ENCODE measurements at places on chromosomes 13 and 19.
A peak's percentile ranks its signal among the peaks of the same experiment; 100 is the strongest.

DNA sequence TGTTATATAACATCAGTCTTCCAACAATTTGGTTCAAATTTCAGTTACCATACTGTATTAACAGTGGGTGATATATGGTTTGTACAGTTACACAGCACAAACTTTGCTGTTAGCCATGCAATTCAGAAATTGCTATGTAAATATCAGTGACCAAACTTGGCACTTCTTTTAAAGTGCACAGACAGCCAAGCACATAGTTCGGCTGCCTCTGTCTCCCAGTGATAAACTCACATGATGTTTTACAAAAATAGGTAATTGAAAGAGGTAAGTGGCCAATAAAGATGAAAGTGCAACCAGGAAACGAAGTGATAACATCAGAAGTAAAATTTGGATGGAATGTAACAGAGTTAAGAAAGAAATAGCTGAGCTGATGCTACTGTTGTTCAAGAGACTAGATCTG is 143.9 kb downstream of the PCDH9 start:
- H3K27ac ChIP-seq: no peak overlapping the region
- H3K27me3 ChIP-seq: no peaks in the 10 kb centered on the region
- no peaks in the 10 kb centered on the region for H3K36me3 ChIP-seq

- no peaks in the 10 kb centered on the region for H3K36me3 ChIP-seq
- H3K27me3 ChIP-seq: peaks cover 7% of the 10 kb centered on the region
- H3K27ac ChIP-seq: peak overlapping the region; percentile 76
- DNase-seq: no peak
Observed at GRCh38 chr19:33301900-33302174, 497 bp downstream of the CEBPA start.

DNA sequence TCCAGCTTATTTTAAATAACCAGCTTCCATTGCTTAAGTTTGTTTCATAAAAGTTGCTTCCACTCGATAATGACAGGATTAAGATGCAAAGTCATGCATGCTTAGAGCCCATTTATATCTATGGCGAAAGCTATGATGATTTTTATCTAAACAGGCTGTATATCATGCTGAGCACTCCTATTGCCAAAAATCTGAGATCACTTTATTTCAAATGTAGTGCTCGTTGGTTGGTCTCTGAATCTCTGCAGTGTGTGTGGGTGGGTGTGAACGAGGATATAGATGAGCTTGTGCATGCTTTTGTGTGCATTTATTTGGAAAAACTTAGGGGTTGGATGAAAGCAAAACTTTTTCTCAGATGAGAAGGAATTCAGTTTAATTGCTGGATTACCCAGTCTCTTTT is 27.0 kb upstream of the ARGLU1 start:
- H3K36me3 ChIP-seq: no peaks in the 10 kb centered on the region
- peaks cover 6% of the 10 kb centered on the region for H3K4me1 ChIP-seq
- no peak overlapping the region for H3K27ac ChIP-seq
- H3K27me3 ChIP-seq: no peaks in the 10 kb centered on the region

- no peaks in the 10 kb centered on the region for H3K4me1 ChIP-seq
- H3K4me3 ChIP-seq: no peak overlapping the region
- H3K27me3 ChIP-seq: no peaks in the 10 kb centered on the region
- no peak for DNase-seq
Observed at GRCh38 chr13:91704398-91704797, 306.0 kb downstream of the GPC5 start.

- no peak overlapping the region for H3K4me3 ChIP-seq
- DNase-seq: no peak
- H3K4me1 ChIP-seq: no peaks in the 10 kb centered on the region
- no peaks in the 10 kb centered on the region for H3K36me3 ChIP-seq
Observed at GRCh38 chr13:57408312-57408711, 223.2 kb upstream of the PCDH17 start.
